Neural crest cell (in vitro differentiated cells): ENCODE measurements at places on chromosomes 6 and 20. TPM values are rescaled to one million over a fixed set of nuclear protein-coding genes. Genes with fewer than 3 reads are reported as not detected.

- H3K4me1 ChIP-seq: peaks cover 29% of the 10 kb centered on the region
- H3K27ac ChIP-seq: no peak overlapping the region
- peaks cover 25% of the 10 kb centered on the region for H3K36me3 ChIP-seq
- no peaks in the 10 kb centered on the region for H3K27me3 ChIP-seq
- peak overlapping the region; percentile 88 for H3K4me3 ChIP-seq
- DNase-seq: peak; percentile 48
Measured at GRCh38 chr6:166997768-166998255, 1.4 kb upstream of the CEP43 start.

GRCh38 chr20:39234520-39235095 lies 272.5 kb downstream of the DHX35 start:
- no peaks in the 10 kb centered on the region for H3K4me1 ChIP-seq
- peaks cover 4% of the 10 kb centered on the region for H3K27me3 ChIP-seq
- DNase-seq: no peak
- H3K36me3 ChIP-seq: no peaks in the 10 kb centered on the region

DNA sequence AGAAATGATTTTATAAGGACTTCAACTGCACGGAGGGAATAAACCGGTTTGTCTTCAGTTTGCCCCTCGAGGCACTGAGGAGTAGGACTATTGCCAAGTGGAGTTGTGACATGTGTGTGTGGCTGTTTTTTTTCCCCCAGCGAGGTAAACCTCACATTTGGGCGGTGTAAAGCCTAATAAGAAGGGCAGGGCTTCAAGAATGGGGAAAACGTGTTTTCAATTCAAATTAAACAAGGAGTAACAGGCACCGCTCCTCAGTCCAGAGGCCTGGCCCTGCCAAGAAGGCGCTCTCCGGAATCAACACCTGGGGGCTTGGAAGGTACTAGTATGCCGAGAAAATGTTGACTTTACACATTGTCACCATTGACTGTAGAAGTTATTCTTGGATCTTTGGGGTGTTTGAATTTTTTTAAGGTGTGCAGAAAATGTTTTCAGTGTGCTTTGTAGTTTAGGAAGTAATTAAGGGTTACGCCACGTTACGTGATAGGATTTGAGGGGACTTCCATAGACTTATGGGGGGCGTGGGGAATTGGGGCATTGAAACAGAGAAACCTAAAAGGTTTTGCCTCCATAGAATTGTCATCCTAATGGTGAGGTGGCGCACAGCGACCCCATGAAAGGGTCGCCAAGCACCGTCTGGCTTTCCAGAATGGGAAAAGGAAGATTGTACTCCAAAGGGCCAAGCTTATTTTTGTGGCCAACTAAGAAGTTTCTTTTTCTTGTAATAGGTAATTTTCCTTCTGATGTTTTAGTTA lies 791 bp downstream of the ADGRG6 start:
- H3K4me1 ChIP-seq: peaks cover 61% of the 10 kb centered on the region
- H3K36me3 ChIP-seq: no peaks in the 10 kb centered on the region
- no peak for DNase-seq
- H3K27me3 ChIP-seq: peaks cover 24% of the 10 kb centered on the region

GRCh38 chr20:8721098-8721497 lies 347.8 kb upstream of the PLCB4 start:
- H3K4me1 ChIP-seq: no peaks in the 10 kb centered on the region
- H3K36me3 ChIP-seq: peaks cover 3% of the 10 kb centered on the region
- DNase-seq: peak; percentile 38
- no peak overlapping the region for H3K27ac ChIP-seq

The AKAP12 gene
- 46.1 and 46.6 TPM in 2 replicates for total RNA-seq

- H3K27me3 ChIP-seq: peaks cover 41% of the 10 kb centered on the region
- no peaks in the 10 kb centered on the region for H3K36me3 ChIP-seq
- H3K4me1 ChIP-seq: peaks cover 37% of the 10 kb centered on the region
- no peak overlapping the region for H3K4me3 ChIP-seq
- DNase-seq: peak; percentile 64
Measured at GRCh38 chr6:75210885-75211739, 5.3 kb upstream of the COL12A1 start.
